ENCODE measurements at places on chromosomes 12 and 14.

DNA sequence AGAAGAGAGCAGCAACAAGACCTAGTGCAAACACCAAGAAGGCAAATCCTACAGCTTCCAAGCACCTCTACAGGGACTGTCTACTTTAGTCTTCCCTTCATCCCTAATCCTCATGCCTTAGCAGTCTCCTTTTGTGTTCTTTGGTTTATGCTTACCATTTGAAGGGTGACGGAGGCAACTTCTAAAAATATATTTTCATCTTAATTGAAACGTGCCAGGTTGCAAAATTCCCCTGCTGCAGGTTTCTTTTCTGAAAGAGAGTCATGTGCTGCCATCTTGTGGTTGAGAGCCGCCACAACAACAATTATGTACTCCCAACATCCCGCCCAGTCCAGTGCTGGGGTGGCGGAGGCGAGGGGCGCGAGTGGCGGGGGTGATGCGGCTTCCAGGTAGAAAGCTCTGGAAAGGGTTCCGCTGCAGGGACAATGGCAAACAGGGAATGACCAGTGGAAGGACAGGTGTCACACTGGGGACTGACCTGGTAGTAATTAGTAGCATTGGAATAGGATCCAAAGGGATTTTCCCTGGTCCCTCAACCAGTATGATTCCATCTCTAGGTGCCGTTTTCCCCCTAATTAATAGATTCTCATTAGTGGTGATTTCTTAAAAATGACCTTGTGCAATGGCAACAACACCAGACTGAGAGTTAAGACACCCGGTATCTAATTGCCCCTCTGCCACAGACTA lies 80.3 kb upstream of the GNG2 start:
- DNase-seq = peak; percentile 40

- DNase-seq = no peak
Observed at GRCh38 chr12:526089-526488, 66.3 kb downstream of the B4GALNT3 start.

GRCh38 chr12:71194657-71195056 lies 36.9 kb upstream of the TSPAN8 start:
- DNase-seq = no peak

DNA sequence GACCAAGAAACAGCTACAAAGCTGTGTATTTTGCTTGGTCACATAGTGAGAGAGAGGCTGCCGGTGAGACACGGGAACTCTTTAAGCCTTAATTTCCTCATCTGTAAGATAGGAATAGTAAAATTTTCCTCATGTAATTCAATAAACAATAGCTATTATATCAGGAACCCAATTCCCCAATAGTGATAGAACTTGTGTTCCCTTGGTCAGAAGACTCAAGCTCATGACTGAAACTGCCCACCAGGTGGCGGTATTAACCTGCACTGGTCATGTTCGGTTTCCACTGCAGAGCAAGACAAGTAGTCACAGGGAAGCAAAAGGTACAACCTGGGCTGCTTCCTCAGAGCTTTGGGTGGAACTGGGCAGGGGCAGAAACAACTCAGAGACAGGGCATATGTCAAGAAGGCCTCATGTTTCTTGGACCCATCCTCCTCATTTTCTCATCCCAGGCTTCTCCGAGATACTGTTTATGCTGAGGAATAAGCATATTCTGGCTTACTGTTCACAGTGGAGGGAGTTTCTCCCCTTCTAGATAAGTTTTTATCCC lies 4.2 kb upstream of the AJUBA start:
- DNase-seq = peak; percentile 80

- no peak for DNase-seq
Observed at GRCh38 chr12:72074956-72075355, 136.3 kb downstream of the TPH2 start.

DNA sequence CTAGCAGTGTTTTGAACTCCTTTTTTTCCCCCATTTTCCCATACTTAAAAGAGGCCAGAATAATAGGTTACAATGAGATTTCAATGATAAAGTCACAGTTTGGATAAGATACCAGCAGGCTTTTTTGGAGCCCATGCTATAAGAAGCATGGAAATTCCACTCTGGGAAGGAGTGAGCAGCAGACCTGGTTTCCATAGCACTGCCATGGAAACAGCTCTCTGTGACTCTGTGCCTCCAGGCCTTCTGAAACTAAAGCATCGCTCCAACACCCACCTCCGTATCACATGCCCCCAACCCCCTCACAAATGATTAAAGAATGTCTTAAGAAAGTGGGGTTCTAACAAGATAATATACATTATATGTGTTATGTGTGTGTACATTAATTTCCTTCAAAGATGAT lies 165.0 kb downstream of the GRIN2B start:
- no peak for DNase-seq

- DNase-seq = peak; percentile 84
Observed at GRCh38 chr14:66507722-66508546, at the start of gene GPHN. Gene GPHN (plus strand): TSS chr14:66508147.

- DNase-seq = no peak
Observed at GRCh38 chr12:132204063-132204792, 60.0 kb downstream of the NOC4L start.

DNA sequence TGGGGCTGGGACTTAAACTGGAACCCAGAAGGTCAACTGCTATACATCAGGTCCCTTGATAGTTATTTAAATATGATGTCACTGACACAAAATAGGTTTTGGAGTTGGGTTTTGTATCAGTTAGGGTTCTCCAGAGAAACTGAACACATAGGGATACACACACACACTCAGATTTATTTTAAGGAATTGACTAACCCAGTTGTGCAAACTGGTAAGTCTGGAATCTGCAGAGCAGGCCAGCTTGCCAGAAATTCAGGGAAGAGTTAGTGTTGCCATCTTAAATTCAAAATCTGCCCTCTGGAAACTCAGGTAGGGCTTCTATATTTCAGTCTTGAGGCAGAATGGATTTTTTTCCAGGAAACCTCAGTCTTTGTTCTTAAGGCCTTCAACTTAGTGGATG lies 36.9 kb downstream of the MAPK1IP1L start:
- no peak for DNase-seq

- no peak for DNase-seq
Observed at GRCh38 chr12:12443431-12443878, 86.6 kb downstream of the BORCS5 start.

- DNase-seq = no peak
Observed at GRCh38 chr12:2796187-2796666, 1.5 kb downstream of the FKBP4 start.

- DNase-seq = no peak
Observed at GRCh38 chr12:79778802-79779448, 88.2 kb upstream of the PAWR start.

- DNase-seq = no peak
Observed at GRCh38 chr14:63286071-63286470, 32.7 kb downstream of the GPHB5 start.

Data from SK-N-MC (cell line).